ENCODE measurements at places on chromosomes 2 and 18. TPM values are rescaled to one million over a fixed set of nuclear protein-coding genes. Genes with fewer than 3 reads are reported as not detected.

SLC9A4 gene
- polyA plus RNA-seq: 0.04 TPM

GPR75 gene
- polyA plus RNA-seq: 1.5 TPM

IGFBP5 gene
- polyA plus RNA-seq: 495 TPM

KCNG2 gene
- polyA plus RNA-seq: 0.93 TPM

CAPN14 gene
- not detected for polyA plus RNA-seq

GKN2 gene
- polyA plus RNA-seq: not detected

CMPK2 gene
- polyA plus RNA-seq: 3.9 TPM

PRSS56 gene
- 0.62 TPM for polyA plus RNA-seq

DNA sequence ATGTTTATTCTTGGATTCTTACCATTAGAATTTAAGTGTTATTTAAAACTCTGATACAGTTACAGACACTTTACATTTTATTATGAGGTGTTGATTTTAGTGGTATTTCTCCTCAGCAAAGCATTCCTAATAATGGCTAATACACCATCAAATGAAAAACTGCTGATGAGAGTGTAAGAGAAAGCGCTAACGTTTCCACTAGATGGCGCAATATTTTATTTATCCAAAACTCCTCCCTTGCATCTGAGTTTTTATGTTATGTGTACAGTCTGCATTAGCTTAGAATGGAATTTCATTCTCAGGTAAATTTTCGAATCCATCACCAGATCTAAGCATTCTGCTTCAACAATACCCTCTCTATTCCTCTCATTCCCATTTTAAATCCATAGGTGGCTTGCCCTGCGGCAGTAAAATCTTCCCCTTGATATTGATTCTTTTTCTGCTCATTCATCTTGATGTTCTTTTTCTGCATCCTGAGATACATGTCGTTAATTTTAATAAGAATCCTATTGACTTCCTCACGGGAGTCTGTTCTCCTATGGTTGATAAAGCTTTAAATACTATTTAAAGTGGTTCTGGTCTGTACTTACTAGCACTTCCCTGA is 53.9 kb downstream of the PRKRA start:
- DNase-seq: peak; percentile 52

DNA sequence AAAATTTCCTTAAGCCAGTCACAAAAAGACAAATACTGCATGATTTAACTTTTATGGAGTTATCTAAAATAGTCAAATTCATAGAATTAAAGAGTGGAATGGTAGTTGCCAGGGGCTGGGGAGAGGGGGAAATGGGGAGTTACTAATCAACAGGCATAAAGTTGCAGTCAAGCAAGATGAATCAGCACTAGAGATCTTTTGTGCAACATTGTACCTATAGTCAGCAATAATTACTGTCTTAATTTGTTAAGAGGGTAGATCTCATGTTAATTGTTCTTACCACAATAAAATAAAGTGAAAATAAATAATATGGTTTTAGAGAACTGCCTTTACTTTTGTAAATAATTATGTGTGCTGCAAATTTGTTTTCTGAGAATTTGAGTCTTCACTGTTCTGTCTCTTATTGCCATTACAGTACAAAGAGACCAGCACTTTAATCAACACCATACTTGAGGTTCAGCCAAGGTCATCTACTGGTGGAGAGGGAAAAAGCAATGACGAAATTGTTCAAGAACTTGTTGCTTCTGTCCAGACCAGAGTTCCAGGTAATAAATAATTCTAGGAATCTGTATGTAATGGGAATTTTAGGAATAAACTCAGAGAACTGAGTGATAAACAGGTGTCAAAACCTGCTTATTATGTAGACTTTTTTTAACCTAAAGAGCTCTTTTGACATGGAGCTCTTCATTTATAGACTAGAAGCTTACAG is 75.5 kb downstream of the TRABD2A start:
- DNase-seq: no peak

DNA sequence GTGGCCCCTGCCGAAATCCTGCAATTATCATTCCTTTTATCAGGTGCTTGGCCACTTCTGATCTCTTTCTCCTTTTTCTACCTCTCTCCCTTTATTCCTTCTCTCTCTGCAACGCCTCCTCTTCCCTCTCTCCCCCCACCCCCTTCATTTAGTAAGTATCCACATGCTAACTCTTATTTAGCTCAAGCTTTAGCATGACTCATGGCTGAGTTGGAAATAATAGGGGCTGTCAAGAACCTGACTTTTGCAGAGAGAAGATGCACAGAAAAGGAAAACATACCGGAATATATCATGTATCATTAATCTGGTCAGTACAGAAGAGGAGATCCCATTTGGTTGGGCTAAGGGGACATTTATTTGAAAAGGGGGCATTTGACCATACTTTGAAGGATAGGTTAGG is 33.1 kb downstream of the FAM171B start:
- DNase-seq: no peak

GRCh38 chr2:63814114-63814513 is 27.6 kb upstream of the UGP2 start:
- DNase-seq: no peak

DNA sequence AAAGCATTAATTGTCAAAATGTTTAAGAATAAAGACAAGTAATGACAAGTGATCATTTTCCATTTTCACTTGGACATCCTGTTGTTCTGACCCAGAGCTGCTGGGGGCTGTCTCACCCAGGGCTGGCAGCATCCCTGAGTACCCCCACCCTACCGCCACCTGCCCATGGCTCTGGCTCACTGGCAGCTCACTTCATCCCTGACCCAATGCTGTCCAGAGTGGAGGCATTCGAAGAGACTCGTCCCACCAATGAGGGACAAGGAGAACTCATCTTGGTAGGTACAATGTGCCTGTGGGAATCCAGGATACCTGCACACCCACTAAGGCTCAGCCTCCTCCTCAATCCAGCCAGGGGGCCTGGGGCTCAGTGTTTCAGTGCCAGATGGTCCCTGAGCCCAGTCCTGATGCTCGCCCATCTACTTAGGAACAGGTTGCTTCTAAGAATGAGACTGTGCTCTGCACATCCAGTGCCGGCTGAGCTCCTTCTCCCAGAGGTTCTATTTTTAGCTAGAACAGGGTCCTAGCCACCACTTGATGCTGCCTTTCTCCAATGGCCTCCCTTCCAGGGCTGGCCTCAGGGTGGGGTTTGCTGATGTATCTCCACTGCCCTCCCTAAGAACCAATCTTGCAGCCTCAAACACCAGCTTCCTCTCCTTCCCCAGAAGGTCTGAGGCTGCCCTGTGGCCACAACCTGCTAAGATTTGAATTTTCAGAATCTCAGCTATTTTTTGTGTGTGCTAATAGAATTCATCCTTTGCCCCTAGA is 53.7 kb downstream of the ADD2 start:
- DNase-seq: no peak

- peak; percentile 15 for DNase-seq
These were observed 40.3 kb downstream of the CYB5A start for GRCh38 chr18:74251297-74252038.

DNA sequence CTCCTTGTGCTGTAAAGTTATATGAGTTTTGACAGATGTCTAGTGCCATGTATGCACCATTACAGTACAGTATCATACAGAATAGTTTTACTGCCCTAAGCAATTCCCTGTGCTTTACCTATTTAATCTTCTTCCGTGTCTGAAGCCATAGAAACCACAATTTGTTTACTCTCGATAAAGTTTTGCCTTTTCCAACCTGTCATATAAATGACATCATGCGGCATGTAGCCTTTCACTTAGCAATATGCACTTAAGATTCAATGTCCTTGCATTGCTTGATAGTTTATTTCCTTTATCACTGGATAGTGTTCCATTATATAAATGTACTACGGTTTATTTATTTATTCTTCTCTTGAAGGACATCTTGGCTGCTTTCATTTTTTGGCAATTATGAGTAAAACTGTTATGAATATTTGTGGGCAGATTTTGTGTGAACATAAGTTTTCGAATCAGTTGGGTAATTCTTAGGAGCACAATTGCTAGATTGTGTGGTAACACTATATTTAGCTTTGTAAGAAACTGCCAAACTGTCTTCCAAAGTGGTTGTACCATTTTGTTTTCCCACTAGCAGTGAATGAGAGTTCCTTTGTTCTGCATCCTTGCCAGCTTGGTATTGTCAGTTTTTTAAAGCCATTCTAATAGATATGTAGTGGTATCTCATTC is 136.8 kb upstream of the MAP3K20 start:
- no peak for DNase-seq

- DNase-seq: no peak
These were observed 35.3 kb downstream of the NHEJ1 start for GRCh38 chr2:219125225-219125885.

DNA sequence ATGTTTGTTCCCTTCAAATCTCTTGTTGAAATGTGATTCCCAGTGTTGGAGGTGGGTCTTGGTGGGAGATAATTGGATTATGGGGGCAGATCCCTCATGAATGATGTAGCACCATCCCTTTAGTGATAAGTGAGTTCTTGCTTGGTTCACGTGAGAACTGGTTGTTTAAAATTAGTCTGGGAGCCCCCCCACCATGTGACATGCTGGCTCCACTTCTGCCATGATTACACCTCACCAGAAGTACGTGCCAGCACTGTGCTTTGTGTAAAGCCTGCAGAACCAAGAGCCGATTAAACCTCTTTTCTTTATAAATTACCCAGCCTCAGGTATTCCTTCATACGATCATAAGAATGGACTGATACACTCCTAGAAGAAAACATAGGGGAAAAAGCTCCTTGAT is 10.1 kb downstream of the ABI2 start:
- DNase-seq: no peak

DNA sequence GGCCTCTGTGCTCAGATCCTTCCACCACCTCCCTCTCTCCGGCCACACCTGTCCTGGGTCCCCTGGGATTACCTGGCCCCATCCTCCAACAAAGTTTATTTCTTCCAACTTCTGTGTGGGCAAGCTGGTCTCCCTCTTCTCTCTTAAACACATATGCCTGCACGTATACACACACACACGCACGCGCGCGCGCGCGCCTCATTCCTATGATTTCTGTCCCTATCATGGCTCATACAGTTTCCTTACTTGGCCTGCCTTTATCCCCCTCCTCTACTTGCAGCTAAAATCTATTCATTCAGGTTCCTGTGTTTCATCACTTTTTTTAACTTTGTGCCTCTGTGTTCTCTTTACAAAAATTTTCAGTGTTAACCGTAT is 96.4 kb downstream of the LOXHD1 start:
- no peak for DNase-seq

GRCh38 chr2:142722569-142722968 is 154.9 kb upstream of the KYNU start:
- DNase-seq: no peak

- DNase-seq: no peak
These were observed 41.4 kb downstream of the TRAPPC12 start for GRCh38 chr2:3420769-3421397.

- DNase-seq: no peak
These were observed 6.6 kb upstream of the C2orf72 start for GRCh38 chr2:231030725-231031124.

GRCh38 chr2:69939722-69940121 is 21.7 kb downstream of the ASPRV1 start:
- no peak for DNase-seq

DNA sequence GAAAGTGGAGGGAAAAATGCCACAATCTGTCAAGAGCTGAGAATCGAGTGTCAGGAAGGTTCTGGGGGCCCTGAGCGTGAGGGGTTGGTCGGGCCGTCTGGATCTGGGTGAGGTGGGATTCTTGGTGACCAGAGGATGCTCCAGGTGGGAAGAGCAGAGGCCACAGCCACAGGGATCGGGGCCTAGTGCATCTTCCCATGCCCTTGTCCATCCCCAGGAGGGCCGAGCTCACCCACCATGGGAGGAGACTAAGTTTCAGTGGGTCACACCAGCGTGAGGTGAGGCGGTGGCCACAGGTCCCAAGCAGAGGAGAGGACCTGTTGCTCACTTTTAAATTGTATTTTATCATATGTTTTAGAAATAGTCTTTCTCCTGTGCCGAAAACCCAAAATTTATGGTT is 70.0 kb downstream of the TMEM18 start:
- DNase-seq: no peak

DNA sequence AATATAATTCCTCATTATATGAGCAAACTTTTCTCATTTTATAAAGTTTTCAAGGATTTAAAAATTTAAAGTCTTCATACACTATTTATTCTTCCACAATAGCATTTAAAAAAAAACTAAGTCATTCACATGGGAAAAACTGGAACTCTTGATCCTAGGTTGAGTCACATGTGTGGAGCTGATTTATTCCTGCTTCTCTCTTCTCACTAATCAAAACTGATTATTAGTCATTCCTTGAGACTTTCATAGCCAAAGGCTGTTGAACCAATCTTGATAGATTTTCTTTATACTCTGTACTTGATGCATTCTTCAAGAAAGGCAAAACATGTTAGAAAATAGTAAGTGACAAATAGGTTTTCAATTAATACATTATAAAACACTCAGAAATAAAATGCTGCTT is 27.4 kb downstream of the NR4A2 start:
- DNase-seq: no peak

- no peak for DNase-seq
These were observed 21.2 kb downstream of the CAPG start for GRCh38 chr2:85388878-85389538.

DNA sequence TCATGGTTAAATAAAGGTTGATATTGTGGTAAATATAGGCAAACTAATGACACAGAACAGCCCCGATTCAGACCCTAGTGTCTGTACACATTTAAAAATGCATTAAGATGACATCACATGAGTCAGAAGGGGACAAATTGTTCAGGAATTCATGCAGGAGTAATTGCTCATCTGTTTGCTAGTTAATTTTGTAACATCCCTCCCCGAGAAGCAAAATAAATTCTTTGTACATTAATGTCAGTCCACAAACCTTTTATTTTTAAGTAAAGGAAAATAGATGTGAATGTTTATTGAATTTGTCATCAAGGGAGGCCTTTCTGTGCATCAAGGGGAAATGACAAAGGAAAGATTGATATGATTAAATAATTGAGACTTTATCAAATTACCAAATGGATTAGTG is 69.9 kb downstream of the SH3BP4 start:
- DNase-seq: no peak

DNA sequence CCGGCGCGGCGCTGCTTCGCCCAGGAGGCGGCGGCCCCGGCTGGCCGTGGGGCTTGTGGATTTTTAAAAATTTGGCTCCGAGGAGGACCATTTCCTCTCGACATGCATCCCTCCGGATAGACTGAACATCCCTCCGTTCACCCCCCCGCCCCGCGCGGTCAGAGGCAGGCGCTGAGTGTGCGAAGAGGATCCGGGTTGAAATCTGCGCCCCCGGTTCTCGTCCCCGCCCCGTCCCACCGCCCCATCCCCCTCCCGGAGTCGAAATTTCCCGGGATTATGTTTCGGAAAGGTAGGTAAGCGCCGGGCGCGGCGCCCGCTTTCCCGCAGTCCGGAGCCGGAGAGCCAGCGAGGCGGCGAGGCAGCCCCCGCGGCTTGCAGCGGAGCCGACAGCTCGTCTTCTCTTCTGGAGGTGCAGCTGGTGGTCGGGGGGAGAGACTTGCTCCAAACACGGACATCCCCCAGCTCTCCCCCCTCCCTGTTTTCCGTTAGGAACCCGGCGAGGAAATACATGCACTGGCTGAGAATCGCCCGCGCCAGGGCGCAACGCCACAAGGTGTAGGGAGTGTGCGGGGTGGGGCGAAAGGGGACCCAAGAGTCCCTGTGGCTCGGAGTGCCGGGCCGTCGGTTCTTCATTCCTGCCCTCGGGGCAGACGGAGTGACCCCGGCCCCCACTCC is at the start of gene PRKCE:
Gene PRKCE, plus strand, starts transcription at position 261 of the 675 bp plus-strand sequence.
- peak; percentile 63 for DNase-seq
